ENCODE measurements at places on chromosomes 16 and 17.

GRCh38 chr17:82365606-82366295, 5.8 kb upstream of the UTS2R start:
- no peak for DNase-seq

DNA sequence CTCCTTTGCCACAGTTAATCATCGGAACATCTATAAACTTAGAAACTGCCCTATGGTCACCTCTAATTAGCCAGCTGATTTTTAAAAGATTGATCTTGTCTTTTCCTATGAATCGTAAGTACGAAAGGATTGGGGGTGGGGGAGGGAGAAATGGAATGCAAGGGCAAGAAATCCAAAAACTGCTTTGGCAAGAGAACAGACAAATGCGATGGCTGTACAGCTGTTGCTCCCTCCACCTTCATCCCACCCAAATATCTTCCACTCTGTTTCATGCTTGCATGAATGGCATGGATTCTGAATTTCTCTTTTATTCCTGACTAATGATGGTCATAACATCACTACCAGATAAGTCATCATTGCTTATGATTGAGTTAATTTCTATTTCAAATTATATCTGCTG, 165.7 kb downstream of the STX8 start:
- no peak for DNase-seq

- no peak for DNase-seq
Measured at GRCh38 chr17:66387392-66387981, 85.1 kb downstream of the PRKCA start.

GRCh38 chr17:72100470-72100869, 20.4 kb upstream of the SOX9 start:
- DNase-seq, result no peak

DNA sequence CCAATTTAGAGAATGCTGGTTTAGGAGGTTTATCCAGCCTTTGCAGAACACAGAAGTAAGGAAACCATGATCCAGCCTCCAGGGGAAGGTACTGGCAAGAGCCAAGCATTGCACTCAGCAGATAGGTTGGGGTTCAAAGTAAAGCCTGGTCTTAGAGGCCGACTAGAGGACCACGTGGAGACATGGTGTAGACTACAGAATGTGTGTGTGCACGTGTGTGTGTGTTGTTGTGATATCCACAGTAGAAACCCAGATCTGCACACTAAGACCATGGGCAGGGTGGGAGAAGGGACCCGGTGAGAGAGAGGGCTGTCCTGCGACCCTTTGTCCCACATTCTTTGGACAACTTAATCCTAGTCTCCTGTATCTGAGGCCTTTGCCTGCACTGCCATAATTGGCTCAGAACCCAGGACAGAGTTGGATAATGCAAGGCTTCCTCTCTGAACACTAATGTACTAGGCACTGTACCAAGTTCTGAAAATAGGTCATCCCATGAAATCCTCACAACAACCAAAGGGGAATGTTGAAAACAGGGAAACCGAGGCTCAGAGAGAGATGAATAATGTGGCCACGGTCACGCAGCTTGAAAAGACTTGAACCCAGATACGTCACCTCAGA, 325.1 kb upstream of the HSBP1 start:
- DNase-seq, result no peak

DNA sequence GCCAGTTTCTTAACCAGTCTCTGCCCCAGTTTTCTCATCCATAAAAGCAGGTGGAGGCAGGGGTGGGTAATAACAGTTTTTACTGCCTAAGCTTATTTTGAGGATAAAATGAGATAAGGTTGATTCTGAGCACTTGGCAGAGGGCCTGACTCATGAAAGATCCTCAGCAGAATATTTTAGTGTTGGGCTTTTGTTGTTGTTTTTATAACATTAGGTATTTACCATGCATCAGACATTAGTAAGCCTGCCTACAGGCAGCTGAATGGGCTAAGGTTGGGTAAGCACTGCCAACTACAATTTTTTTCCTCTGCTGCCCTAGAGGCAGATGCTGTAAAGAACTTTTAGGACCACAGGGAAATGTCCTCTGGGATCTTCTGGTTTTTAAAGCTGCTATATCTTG, 43.1 kb downstream of the SCNN1G start:
- no peak for DNase-seq

DNA sequence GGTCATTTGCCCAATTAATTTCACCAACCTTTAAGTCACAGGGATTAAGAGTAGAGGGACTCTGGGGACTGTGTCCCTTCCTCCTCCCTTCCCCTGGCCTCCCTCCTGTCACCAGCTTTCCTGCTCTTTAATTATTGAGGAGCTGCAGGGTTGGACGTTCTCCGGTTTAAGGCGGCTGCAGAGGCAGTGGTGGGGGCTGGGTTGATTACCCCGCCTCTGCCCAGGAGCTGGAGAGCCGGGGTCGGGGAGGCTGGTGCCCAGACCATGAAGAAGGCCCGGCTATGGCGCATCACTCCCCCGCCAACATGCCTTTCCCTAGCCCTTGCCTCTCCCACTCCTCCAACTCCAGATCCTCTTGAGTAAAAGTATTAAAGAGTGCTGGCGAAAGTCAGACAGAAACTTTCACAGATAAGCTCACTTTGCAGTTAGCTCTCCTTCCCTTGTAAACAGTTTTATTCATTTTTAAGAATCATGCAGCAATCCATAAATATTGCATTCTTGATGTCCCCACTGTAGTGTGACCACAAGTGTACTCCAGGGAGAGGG, 1.1 kb upstream of the FOXJ1 start:
- no peak for DNase-seq

GRCh38 chr17:57441270-57441600, 184.9 kb downstream of the MSI2 start:
- no peak for DNase-seq

DNA sequence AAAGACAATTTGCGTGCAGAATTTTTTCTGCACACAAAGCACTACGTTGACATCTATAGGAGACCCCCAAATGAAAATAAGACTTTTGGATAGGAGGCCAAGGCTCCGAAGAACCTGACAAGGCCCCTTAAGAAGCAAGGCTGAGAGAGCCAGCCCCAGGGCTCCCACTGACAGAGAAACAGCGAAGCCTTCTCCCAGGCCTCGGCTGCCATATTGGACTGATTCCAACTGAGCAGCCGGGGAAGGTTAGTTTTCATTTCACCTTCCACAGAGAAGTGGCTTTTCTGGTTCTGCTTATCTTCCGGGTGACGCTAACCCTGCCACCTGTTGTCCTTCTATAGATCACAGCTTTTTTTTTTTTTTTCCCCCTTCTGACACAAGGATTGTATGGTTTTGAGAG, 356.7 kb downstream of the SOX9 start:
- no peak for DNase-seq

GRCh38 chr16:79394206-79394605, 206.3 kb downstream of the MAF start:
- no peak for DNase-seq

GRCh38 chr16:88045820-88046303, 94.6 kb downstream of the BANP start:
- no peak for DNase-seq

All from T1000 (cell line).